ENCODE measurements at places on chromosomes 3 and 15.

GRCh38 chr3:11641683-11642430 is 1.9 kb downstream of the VGLL4 start:
- no peak for DNase-seq

DNA sequence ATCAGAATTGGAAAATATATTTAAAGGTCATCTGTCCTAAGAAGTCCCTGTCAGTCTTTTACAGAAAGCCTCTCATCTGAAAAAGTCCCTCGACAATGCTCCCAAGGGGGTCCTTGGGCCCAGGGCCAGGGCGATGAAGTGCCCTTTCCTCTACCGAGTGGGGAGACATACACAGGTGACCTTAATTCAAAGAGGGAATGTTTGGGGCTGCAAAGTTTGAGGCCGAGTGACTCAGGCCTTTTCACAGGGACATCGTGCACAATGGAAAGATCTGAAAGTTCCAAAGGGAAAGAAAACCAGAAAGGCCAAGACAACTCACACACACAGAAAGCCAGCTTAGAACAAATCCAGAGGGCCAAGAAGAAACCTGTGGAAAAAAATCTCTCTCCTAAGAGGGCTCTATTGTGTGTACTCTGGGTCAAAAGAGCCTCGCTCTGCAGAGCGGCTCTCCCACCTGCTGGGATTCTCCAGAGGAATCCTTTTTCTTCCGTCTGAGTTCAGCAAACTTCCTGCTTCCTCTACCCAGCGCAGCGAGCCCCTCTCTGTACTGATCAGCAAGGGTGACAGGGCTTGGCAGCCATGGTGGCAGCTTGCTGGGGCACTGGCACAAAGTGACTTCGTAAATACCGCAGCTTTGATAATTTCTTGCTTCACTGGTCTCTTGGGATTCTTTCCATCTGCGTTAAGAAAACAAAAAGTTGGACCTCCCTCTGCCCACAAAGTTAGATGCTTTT is 259.1 kb downstream of the OPA1 start:
- no peak for DNase-seq

DNA sequence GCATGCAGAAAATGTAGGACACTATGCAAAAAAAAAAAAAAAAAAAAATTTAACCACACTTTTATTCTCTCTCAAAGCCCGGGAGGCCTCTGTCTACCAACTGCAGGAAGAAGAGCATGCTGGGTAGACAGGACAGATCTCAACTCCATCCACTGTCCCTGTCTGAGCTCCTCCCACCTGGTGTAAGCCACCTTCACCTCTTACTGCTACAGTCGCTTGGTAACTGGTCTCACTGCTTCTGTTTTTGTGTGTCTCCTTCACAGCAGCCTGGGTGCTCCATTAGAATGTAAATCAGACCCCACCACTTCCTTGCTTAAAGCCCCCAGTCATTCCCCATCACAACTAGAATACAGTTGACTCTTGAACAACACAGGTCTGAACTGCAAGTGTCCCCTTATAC is 115.1 kb upstream of the PROK2 start:
- no peak for DNase-seq

- DNase-seq = no peak
Observed at GRCh38 chr3:119219069-119219468, 21.6 kb downstream of the B4GALT4 start.

- DNase-seq = no peak
Observed at GRCh38 chr3:193987186-193987585, 148.8 kb upstream of the HES1 start.

DNA sequence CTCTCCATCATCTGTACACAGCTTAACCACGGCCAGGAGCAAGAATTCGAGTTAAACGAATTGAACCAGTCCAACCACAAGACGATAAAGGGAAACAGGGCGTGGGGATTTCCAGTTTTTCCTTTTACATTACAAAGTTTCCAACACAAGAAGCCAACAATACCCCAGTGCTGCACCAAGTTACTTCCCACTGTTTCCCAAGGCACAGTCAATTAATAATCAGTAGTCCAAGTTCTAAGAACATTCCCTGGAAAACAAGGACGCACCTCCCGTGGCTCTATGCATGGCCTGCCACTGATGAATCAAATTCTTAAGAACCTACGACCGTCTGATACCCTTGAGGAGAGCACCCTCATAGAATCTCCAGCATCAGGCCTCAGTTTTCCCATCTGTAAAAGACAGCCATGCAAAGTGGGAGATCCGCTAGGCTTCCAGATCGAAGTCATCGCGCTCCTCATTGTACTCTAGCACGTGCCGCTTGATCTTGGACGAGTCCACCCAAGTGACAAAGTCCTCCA is 774 bp downstream of the IMP3 start:
- no peak for DNase-seq

DNA sequence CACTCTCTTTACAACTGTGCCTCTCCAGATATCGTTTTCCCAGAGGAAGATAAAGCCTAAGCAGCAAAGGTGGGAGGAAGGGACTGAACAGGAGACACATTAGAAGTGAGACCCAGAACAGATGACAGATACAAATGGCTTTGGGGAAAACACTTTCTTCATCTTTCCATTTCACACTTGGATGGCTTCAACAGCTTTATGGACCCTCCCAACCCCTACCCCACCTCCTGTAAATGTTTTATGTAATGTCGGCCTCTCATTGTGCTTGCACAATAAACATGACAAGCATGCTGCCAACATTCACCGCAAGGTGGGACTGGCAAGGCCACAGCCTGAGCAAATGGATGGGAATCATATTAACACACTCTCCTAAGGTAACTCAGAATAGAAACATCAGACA is 1088.6 kb downstream of the TUSC7 start:
- no peak for DNase-seq

DNA sequence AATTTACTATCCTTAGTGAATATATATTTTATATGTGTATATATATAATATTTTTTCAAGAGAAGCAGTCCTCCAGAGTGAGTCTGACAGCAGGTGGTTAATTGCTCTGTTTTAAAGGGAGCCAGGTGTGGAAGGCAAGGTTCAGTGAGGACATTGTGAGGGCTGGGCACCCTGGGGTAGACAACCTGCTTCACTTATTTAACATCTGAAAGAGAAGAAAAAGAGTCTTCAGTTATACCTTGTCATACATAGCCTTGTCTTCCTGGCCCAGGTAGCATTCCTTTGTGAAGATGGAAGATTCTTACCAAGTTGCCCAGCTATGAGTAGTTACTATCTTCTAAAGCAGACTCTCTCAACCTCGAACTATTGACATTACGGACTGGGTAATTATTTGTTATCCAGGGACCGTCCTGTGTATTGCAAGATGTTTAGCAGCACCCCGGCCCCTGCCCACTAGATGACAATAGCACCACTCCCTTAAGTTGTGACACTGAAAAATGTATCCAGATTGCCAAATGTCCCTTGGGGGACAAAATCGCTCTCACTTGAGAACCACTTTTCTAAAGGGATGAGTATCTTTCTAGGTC is 336.0 kb upstream of the TRIM42 start:
- DNase-seq = no peak

GRCh38 chr3:111924283-111924682 is 54.5 kb upstream of the ABHD10 start:
- no peak for DNase-seq

DNA sequence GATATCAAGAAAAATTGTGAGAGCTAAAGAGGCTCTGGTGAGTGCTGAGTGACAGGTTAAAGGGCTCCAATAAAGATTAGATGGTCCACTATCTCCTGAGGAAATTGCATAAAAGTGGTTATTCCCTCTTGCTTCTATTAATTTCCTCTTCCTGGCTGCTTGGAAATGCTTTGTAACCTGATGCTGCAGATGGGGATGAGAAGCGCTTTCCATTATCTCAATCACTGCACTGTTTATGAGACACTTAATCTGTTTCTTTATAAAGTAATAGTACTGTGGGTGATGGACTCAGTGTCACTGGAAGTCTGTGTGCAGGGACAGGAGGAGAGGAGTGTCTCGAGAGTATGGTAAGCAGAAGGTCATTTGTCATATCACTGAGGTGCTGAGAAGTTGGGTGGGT is 305.3 kb downstream of the EPHB1 start:
- DNase-seq = no peak

DNA sequence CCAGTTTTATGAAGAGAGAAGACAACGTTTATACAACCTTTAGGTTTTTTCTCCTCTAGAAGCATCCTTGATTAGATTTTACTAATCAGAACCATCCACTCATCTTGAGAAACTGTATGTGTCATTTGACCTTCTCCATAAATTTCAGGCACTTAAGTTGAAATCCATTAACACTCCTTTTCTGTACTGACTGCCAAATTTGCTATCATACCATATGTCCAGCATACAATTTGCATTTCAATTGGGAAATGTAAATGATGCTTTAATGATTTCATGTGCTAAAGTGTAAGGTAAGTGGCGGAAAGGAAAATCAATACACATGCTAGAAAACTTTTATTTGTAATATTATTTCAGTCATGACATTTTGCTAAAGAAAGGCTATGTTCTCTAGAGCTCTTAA is 731.6 kb downstream of the GBE1 start:
- DNase-seq = no peak

DNA sequence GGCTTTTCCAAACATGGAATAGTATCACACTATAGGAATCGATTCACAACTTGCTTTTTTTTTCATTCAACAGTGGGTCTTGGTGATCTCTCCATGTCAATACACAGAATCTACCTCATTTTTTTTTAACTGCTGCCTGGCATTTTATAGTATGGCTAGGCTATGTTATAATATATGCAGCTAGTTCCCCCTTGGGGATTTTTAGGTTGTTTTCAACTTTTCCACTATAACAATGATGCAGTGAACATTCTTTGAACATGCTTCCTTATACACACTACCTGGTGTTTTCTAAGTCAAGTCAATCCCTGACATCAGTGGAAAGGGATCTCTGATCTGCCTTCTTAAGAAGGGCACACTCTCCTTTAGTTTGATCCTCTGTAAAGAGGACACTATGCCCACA is 46.5 kb upstream of the PLXND1 start:
- DNase-seq = no peak

DNA sequence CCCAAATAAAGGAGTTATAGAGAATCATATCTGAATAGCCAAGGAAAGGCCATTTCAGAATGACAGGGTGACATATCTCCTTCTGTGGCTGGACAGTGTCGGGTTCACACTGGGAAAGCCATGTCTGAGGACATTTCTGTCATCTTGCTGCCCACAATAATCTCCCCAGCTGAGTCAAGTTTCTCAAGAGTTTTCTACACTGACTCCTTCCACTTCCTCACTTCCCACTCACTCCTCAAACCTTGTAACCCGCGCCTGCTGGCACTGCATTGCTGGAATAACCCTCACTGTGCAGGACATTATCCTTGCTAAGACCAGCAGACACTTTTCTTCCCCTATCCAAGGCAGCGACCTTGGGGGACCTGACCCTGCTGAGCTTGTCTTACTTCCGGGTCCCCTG is 5.3 kb upstream of the INSYN1 start:
- DNase-seq = no peak

GRCh38 chr15:73852507-73852906 is 20.9 kb upstream of the TBC1D21 start:
- DNase-seq = no peak

GRCh38 chr3:20669675-20670074 is 483.7 kb upstream of the SGO1 start:
- no peak for DNase-seq
